Brain pericyte (primary cell): ENCODE measurements at places on chromosomes 5 and 9.

DNA sequence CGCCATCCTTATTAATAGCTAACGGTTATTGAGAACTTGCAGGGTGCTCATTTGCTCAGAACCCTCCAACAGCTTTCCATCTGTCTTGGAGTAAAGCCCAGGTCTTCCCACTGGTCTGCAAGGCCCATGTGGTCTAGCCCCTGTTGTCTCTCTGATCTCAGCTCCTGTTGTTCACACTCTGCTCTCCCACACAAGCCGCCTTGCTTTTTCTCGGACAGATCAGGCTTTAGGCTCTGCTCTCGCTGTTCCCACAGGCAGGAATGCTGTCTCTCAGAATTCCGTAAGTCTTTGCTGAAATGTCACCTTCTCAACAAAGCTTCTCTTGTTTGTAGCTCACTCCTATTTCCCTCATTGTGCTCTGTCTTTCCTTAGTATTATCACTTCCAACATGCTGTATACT is 34.3 kb downstream of the GPR107 start:
- DNase-seq, result no peak

- no peak for DNase-seq
Observed at GRCh38 chr5:102154291-102154690, 141.8 kb downstream of the SLCO4C1 start.

- no peak for DNase-seq
Observed at GRCh38 chr9:35658968-35659220, 802 bp downstream of the CCDC107 start.

DNA sequence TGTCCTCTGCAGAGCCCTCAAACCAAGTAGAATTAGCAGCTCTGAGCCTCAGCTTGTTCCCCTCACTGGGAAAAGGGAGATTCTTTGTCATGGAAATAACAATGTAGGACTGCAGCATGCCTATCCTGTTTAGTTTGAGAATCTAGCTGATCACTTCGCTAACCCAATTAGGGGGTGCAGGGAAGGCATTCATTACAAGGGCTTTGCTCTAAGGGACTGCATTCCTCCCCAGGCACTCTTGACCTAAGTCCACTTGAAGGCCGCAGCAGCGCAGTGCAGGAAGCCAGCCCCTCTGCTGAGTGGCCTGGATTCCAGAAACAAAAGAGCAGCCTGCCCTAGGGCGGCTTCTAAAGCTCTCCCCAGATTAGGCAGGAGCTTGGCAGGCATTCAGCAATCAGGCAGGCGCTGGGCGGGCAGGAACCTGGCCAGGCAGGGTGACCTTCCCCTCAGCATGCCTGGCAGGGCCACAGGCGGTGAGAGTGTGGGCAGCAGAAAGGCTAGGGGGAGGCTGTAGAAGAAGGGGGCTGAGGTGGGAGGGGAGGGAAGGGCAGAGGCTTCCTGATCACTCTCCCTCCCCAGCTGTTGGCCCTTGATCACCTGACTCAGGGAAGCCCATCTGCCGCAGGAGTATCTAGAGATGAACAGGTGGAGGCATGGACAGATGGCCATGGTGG is 24.8 kb downstream of the CCNJL start:
- DNase-seq, result no peak

DNA sequence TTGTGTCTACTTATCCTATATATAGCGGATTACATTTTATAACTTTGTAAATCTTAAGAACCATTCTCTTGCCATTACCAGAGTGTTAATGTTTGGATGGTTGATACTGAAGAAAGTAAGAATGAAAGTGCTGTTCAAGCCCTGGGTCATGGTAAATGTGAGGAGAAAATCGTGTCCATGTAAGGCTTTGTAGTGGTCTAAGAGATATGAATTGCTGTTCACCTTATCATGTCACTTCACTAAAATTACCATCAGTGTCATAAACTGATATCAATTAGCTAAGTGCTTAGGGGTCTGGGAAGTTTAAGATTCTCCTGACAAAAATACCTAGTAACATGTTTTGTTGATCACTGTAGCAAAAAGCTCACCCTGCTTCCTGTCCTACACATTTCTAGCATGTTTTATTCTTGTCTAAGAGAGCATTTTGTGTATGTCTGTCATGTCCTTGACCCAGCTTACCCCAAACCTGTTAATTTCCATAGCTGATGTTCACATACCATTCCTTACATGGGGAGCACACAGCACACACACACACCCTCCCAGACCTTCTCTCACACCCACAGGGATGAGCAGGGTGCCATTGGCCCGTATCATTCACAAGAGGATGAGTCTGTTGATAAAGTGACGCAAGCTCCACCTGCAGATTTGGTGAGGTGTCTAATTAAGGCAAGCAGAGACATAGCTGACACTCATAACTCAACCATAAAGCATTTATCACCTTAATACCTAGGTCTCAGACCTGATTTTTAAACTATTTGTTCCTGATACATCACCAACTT is 125.1 kb upstream of the PAM start:
- DNase-seq, result no peak

- DNase-seq, result no peak
Observed at GRCh38 chr5:65800775-65801174, 78.8 kb downstream of the NLN start.

- DNase-seq, result no peak
Observed at GRCh38 chr9:137984520-137985257, 107.1 kb downstream of the CACNA1B start.

DNA sequence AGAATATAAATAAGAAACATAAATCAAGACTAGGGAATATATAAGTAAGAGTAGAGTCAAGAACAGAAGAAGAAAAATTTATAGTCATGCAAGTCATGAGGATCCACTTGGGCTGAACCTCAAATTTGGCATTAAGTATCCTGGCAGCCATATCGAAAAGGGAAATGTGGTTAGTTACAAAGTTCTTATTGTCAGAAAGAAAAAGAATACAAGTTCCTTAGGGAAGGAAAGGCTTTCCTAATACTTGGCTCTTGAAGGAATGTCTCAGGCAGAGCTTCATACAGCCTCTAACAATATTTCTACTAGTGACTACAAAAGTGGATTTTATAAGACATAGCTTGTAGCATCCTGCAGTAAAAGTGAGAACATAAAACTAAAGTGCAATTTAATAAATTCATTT is 45.4 kb downstream of the TMEM252 start:
- DNase-seq, result no peak

- DNase-seq, result no peak
Observed at GRCh38 chr5:16879191-16879590, 56.9 kb downstream of the MYO10 start.

DNA sequence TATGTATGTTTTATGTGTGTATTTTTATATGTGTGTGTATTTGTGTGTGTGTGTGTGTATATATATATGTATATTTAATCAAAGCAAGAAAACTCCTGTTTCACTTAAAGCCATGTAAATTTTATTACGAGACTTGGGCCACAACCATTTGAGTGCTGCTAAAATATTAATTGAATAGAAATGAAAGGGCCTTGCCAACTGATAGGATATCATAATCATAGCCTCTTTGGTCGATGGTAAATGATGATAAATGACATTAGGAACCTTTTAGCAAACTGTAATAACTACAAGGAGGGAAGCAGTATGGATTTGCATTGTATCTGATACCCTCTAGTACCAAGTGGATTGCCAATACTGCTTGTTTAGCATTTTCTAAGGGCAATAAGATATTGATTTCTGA is 7.9 kb downstream of the TLE4 start:
- DNase-seq, result no peak

GRCh38 chr9:109052416-109052815 is 39.1 kb upstream of the CTNNAL1 start:
- no peak for DNase-seq

- DNase-seq, result no peak
Observed at GRCh38 chr5:69335341-69335935, 2.8 kb upstream of the CCDC125 start.

- no peak for DNase-seq
Observed at GRCh38 chr5:81334304-81335061, 33.1 kb downstream of the ZCCHC9 start.

- DNase-seq, result no peak
Observed at GRCh38 chr5:146877178-146877681, 1.3 kb downstream of the PPP2R2B start.
